ENCODE measurements at places on chromosomes 7 and 10. TPM values are rescaled to one million over a fixed set of nuclear protein-coding genes. Genes with fewer than 3 reads are reported as not detected.

DNA sequence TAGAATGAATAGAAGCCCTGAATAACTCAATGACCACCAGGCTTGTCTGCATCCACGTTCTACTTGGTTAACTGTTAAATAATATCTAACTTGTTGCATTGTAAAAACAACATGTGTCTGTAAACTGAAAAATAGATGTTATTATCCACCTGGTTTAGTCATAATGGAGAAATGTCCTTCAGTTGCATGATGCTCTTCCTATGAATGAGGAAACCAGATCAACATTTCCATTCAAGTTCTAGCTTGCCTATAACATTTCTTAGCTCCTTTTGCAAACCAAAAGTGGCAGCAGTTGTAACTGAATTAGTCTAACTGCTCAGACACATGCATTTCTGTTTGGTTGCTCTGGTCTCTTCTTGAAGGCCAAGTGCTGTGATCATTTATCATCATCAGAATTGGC lies 62.9 kb upstream of the BET1 start:
- DNase-seq, result no peak

GRCh38 chr7:26365077-26365900 lies 73.6 kb downstream of the SNX10 start:
- DNase-seq, result peak; percentile 86

- peak; percentile 57 for DNase-seq
These were observed 552 bp downstream of the IL15RA start for GRCh38 chr10:5976512-5977470.

DNA sequence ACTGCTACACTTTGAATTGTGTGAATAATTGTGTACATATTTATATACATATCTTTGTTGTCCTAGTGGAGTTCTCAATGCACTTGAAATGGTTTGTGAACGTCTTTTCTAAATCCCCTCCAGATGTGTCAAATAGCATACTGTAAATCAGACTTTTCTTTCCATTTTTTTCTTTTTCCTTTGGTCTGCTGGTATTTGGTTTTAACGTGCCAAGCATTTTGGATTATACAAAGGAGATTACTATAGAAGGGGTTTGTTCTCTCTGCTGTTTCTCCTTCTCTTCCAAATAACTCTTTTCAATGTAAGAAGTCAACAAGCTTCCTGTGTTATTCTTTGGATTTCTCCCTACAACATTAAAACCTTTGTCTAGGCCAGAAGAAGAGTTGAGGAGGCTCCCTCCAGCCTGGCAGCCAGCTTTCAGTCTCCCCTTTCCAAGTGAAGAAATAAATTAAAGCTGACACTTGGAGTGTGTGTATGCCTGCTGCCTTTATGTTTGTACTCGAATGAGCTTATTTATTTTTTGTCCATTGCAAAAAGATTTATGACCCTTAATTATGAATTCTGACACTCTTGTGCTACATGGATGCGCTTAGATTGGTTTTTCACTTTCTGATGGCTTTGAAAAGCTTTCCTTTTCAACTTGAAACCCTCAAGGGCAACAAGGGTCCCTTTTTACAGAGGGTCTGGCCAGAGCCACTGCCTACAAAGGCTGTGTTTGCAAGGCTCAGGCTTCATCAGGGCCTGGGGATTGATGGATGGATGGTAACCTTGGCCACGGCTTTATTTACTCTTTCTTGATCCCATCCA lies 107.8 kb downstream of the RAB18 start:
- DNase-seq, result no peak

DNA sequence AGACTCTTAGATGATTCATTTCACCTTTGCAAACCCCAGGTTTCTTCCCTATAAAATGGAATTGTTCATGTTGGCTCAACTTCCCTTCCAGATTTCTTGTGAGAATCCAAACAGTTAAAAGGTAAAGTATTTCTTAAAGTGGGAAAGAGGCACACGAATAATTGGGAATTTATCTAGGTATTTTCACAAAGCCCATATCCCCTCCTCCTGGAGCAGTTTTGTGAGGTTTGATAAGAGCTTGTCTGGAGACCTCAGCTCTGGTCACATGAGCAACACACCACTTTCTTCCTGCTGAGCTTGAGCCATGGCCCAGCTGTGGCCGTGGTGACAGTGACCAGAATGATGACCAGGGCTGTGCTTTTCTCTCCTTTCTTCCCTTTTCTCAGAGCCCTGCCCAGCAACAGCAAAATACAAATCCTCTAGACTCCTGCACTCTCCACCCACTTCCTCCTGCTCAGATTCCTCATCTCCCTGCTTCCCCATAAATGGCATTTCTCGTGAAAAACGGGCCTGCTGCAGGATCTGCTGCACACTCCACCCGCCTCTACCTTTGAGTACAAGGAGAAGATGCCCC lies 87.7 kb downstream of the PIK3CG start:
- no peak for DNase-seq

DNA sequence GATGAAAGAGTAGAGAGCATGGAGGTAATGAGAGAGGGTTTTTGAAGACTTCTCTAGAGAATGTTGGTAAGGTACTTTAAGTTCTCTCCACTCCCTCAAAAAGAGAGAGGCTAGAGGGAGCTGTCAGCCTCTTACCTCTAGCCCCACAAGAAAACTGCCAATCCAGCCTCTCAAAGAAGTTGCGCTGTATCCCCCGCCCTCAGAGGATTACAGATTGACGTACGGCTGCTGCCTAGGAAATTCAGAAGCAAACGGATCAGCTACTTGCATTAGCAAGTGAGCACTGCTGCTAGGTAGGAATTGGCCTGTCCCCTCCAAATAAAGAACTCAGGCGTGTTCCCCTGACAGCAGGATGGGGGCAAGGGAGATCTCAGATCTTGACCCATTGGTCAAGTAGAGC lies 34.2 kb downstream of the TYW1B start:
- no peak for DNase-seq

GRCh38 chr10:27995311-27995710 lies 3.6 kb downstream of the ODAD2 start:
- no peak for DNase-seq

ASB10 gene
- total RNA-seq, result not detected

GIMAP6 gene
- 0.18 TPM for total RNA-seq

CLDN3 gene
- total RNA-seq, result not detected

CDC14C gene
- total RNA-seq, result not detected

RSPH10B gene
- total RNA-seq, result 0.63 TPM

All from fibroblast of the aortic adventitia (primary cell).